ENCODE measurements at places on chromosomes 7 and 10.

GRCh38 chr10:29798921-29799690, 164.3 kb upstream of the SVIL start:
- DNase-seq, result no peak

DNA sequence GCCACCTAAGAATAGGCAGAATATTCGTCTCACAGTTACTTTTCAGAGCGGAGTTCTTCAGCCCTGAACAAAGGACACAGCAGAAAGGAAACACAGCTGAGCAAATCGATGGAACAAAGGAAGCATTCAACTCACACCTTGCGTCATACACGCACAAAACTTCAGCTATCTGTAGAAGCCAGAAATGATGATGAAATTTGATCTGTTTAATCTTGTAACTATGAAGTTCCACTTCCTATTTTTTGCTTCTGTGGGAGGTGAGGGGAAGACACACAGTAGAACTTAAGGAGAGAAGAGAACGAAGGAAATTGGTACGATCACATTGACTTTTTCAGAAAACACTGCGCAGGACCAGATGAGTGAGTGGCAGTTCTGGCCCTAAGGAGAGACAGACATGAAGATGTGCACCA, 26.2 kb downstream of the FAM171A1 start:
- no peak for DNase-seq

DNA sequence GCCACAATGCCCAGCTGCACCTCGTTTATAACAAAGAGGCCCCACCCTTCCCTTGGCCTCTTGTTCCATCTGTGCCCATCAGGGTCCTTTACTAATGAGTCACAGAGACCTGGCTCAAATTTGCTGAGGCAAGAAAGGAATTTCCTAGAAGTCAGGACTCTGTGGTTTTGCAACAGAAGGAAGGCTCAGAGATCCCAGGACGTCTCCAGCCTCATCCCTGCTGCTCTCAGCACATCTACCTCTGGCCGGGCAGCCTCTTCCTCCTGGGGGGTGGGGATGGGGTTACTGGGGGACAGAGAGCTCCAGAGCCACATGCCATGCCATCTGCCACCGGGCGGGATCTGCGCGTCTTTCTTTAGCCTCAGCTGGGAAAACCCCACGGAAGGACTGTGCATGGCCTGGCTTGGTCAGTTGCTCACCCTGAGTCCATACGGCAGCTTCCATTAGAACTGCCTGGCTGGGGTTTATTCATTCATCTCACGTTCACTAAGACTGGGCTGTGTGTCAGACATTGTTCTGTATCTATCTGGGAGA, 41.9 kb upstream of the PSMG3 start:
- no peak for DNase-seq

DNA sequence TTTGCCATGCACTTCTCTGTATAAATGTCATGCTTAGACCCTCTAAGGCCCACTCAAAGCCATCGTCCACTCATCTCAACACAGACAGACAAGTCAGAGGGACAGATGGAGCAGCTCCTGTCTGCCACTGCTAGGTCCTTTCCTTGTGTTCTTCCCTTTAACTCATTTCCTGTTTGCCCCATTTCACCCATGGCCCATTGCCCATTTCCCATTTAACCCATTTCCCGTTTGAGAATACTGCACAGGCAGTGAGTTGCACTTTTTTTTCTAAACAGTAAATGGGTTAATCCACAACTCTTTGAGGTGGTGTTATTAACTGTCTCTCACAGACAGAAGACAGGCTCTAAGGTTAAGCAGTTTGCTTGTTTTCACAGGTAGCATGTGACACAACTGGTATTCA, 179.3 kb downstream of the NPSR1 start:
- DNase-seq, result no peak

DNA sequence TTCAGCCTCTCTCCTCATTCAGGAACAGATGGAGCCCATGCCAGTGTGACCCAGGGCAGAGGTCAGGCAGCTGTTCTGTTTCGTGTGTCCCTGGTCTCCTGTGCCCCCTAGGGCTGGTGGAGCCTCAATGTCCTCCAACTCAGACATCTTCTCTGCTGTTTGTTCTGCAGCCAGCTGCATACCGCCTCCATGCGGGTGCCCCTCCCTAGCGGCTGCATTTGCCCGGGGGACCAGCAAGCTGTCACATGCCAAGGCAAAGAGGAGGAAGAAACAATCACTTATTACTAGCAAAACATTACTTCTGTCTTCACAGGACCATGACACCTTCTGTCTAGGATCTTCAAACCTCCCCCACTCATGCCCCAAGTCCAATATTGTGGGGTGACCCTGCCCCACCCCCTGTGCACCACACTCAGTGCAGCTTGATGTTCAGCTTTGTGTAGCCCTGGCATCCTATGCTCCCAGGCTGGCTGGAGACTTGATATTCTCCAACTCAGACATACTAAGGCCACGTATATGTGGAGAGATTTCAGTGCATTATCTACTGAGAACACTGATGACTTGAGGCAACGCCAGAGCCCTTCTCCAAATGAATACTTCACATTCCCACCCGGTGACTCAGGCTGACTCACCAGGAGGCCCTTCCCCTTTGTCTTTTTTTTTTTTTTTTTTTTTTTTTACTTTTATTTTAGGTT, 188.9 kb downstream of the SKIDA1 start:
- peak; percentile 77 for DNase-seq

- DNase-seq, result no peak
Measured at GRCh38 chr7:94089806-94090205, 85.7 kb upstream of the BET1 start.

DNA sequence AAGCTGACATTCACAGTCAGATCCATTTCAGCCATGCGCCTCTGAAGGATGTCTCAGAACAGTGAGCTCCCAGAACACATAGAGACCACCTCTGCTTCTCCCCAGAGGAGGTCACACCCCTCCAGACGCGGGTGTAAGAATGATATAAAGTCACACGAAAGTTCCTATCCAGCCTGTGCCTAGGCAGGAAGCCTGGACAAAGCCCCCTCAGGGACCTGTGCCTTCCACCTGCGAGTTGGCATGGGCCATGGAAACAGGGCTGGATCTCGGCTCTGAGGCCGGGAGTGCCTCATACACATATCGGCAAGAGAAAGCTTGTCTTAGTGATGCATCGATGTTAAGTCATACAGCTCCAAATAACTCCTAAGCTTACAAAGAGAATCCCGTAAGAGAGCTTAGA, 5.0 kb downstream of the VIPR2 start:
- no peak for DNase-seq

DNA sequence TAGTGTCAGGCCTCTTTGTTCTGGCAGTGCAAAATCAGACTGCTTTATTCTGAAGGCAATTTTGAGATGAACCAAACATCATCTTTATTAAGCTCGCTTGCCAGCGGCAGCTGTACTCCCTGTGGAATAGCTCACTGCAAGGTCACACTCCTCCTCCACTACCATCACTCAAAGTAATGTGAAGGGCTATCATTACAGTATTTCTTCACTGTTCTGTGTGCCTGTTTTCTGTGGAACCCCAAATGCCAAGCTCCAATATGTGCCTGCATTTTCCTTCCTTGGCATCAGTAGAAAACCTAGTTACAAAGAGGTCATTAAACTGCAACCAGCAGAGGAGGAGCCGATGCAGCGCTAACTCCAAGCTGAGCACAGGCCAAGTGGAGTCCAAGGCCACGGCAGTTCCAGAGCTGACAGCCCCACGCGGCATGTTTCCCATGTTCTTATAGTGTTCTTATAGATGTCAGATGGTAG, 21.4 kb downstream of the BCCIP start:
- no peak for DNase-seq

GRCh38 chr10:30557884-30558283, 71.7 kb downstream of the LYZL2 start:
- no peak for DNase-seq

GRCh38 chr10:57964351-57964750, 303.3 kb downstream of the IPMK start:
- no peak for DNase-seq

All from iPS-NIHi11 (cell line).